ENCODE measurements at places on chromosomes 3 and 15. TPM values are rescaled to one million over a fixed set of nuclear protein-coding genes. Genes with fewer than 3 reads are reported as not detected.
A peak's percentile ranks its signal among the peaks of the same experiment; 100 is the strongest.

Gene KNG1
- not detected for total RNA-seq

Gene DLEC1
- total RNA-seq = not detected

GRCh38 chr3:118936811-118937210 is 97.8 kb downstream of the IGSF11 start:
- DNase-seq = no peak

DNA sequence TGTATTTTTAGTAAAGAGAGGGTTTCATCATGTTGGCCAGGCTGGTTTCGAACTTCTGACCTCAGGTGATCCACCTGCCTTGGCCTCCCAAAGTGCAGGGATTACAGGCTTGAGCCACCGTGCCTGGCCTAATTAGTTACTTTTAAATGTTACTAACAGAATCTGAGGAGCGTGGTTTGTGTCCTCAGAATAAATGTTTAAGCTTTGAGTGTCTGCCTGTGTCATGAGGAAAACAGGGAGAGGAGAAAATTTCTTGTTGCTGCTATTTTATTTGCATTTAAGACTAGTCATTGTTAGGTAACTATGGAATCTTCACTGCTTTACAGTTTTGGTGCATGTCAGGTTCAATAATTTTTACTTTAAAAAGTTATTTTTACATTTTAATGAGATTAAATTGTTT is 68.8 kb downstream of the TCF12 start:
- DNase-seq = no peak

GRCh38 chr3:49997862-49998261 is 57.9 kb downstream of the RBM6 start:
- no peak for DNase-seq

- DNase-seq = peak; percentile 76
Measured at GRCh38 chr15:89090791-89091626, 2.8 kb downstream of the ABHD2 start.

Gene LRRC31
- total RNA-seq = not detected

DNA sequence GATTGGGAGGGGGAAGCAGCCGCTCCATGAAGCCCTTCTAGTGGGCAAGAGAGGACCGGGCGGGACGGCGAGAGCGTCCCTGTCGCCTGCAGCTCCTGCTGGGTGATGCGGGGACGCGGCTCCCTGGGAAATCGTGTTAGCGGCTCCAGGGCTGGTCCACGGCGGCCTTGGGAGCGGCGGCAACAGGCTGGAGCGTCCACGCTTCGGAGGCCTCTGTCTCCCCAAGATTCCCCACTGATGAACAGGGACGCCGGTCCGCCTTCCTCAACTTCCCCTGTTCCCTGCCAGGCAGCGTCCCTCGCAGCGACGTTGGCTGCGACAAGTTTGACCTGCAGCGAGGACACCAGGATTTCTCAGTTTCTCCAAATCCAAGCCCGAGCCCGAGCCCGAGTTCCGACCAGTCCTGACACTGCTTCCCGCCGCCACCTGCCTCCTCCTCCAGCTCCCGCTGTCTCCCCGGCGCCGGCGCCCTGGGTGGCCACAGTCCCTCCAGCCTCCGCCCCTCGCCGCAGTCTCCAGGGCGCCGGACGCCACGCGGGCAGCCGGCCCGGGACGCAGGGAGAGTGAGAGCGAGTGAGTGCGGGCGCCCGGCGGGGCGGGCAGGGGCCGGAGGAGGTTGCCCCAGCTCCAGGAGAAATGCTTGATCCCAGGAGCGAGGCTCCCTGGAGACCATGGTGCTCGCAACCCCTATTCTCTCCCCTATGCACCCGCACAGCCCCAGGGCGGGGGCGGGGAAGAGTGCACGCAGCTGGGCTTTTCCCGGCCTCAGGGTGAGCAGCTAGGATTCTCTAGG is 78.1 kb upstream of the RNF7 start:
- DNase-seq = no peak

- no peak for DNase-seq
Measured at GRCh38 chr3:17075907-17076306, 191.2 kb downstream of the PLCL2 start.

GRCh38 chr3:192860454-192860853 is 57.2 kb downstream of the MB21D2 start:
- DNase-seq = no peak

- DNase-seq = no peak
Measured at GRCh38 chr3:135440233-135440632, 525.3 kb upstream of the PPP2R3A start.

DNA sequence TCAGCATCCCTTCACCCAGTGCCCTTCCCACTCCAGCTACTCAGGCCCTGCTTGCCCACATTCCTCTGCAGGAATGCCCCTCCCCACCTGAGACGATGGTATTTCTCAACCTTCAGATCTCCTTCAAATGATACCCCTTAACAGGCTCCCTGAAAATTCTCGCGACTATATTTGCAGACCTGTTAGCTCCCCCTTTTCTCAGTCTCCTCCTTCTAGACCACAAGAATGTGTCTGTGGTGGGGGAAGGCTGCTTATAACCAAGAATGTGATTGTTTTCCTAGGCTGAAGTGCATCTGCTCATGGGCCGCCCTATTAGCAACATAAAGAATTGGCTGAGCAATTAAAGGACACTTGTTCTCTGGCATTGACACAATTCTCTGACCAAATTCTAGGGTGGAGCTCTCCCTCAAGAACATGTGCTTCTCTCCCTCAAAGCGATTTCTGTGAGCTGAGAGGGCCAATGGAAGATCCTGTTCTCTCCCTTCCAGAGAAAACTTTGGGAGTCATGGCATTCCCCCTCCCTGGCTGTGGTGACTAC is 19.1 kb upstream of the LIMD1 start:
- no peak for DNase-seq

Gene CNTN6
- total RNA-seq = 0.37 TPM

GRCh38 chr3:191721390-191721861 is 260.5 kb downstream of the PYDC2 start:
- DNase-seq = no peak

- no peak for DNase-seq
Measured at GRCh38 chr3:8303466-8303865, 198.2 kb upstream of the LMCD1 start.

DNA sequence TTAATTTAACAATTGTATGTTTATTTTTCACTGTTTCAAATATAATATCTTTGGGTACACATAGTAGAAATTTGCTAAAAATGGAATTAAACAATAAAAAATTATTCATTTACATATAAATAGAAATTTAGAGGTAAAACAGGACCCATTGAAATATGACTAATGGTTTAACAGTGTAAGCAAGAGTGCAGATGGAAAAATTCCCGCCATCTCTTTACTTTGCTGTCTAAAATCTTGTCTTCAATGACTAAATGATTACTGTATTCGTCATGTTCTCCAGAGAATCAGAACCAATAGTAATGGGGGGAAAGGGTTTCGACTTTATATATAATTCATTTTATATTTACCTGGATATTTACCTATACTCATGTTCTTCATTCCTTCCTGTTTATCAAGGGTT is 163.1 kb downstream of the IL1RAP start:
- DNase-seq = no peak

DNA sequence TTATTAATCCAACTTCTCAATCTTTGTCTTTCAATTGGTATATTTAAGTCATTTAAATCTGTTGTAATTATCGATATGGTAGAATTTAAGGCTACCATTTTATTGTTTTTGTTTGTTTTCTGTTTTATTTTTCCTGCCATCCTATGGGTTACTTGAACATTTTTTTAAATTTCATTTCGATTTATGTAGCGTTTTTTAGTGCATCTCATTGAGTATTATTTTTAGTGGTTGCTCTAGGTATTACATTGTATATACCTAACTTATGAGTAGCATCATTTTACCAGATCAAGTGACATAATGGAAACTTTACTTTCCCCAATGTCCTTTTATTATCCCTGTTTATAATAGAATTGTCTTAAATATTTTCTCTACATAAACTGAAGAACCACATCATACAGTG is 247.5 kb upstream of the MRPL3 start:
- DNase-seq = no peak

Gene TM2D3
- 50.3 TPM for total RNA-seq

DNA sequence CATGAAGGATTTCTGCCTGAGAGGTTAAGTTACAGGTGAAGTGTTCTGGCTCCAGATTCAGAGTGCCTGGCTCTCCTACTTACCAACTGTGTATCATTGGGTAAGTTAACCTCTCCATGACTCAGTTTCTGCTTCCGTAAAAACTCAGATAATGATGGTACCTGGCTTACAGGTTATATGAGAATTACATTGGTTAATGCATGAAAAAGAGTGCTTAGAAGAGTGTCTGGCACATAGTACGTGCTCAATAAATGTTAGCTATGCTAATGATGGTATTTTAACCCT is 23.8 kb downstream of the CFAP161 start:
- DNase-seq = no peak

DNA sequence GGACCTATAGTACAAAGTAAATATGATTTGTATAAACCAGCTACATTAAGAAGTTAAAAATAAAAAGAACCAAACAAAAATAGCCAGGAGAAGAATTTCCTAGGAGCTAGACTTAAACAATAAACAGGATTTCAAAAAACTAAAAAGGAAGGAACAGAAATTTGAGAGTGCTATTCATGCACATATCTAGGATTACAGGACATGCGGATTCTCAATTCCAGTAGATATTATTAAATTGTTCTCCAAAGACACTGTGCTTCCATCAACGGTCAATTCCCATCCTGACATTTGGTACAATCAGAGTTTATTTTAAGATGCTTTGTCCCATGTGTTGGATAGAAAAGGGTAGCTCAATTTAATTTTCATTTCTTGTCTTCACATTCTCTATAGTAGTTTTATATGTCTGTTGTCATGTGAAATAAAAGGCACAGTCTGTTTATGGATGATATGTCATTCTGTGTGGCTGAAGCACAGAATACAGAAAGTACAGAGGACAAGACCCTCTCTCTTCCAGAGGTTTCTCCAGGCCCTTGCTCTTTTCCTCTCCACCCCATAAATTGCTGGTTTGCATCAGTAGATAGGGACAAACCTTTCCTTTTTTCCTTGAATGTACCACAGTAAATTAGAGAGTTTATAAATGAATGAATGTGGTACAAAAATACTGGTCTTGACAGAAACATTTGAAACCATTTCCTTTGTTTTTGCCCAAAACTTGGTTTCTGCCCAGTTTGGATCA is 3.5 kb downstream of the PLOD2 start:
- DNase-seq = no peak

DNA sequence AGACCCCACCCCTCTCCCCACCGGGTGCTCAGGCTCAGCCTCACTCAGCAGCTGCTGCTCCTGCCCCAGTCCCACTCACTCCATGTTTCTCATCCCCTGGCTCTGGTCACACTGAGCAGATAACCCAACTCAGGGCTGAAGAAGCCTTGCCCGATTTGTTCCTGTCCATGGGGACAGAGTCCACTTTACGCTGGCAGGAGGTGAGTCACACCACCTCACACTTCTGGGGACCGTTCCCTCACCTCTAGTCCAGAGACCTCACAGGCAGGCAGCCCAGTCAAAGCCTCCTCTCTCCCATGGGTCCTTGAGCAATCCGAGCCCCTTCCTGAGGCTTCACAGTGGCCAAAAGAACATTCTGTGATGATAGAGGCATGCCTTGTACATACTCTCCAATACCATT is 1.4 kb downstream of the CIDEC start:
- no peak for DNase-seq

DNA sequence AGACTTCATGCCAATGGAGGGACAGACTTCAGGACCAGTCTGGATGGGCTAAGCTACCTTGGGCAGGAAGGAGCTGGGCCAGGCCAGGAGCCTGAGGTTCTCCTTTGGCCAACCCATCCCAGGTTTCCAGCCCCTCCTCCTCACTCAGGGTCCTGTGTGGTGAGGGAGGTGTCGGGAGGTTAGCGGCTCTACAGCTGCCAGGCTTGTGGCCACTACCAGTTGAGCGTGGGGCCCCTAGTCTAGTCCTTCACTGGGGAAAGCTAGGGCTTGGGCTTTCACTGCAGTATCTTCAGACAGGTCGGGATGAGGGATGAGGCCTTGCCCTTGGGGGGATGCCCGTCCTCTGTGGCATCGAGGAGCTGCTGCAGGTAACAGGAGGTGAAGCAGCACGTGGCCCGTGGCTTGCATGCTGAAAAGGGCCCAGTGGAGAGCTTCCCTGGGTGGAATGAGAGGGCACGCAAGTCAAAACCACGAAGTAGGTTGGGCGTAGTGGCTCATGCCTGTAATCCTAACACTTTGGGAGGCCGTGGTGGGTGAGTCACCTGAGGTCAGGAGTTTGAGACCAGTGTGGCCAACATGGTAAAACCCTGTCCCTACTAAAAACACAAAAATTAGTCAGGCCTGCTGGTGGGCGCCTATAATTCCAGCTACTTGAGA is 8.5 kb upstream of the FANCD2 start:
- peak; percentile 62 for DNase-seq

DNA sequence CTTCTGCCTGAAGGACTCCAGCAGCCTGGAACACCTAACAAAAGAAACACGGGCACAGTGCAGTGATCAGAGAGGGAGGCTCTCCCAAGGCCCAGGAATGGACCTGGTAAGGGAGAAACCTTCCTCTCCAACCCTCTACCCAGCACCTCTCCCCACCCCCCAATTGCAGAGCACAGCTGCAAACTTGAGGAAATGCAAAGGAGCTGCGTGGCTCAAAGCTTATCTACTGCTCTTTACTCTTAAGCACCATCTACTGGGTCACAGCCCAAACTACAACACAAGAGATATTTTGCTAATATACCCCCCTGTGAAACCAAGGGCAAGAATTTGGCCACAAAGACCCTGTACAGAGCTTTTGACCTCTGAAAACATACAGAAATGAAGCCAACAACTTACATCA is 328.3 kb downstream of the OXSM start:
- no peak for DNase-seq

GRCh38 chr3:143563786-143564185 is 284.5 kb downstream of the SLC9A9 start:
- no peak for DNase-seq

Gene TRPM1
- not detected for total RNA-seq

- DNase-seq = no peak
Measured at GRCh38 chr3:42906070-42906847, at the start of gene ZNF662. Gene ZNF662 (plus strand): TSS chr3:42906142. CDS start chr3:42908115, 1,973 bp downstream.
